ENCODE measurements at places on chromosomes 7 and 10.

DNA sequence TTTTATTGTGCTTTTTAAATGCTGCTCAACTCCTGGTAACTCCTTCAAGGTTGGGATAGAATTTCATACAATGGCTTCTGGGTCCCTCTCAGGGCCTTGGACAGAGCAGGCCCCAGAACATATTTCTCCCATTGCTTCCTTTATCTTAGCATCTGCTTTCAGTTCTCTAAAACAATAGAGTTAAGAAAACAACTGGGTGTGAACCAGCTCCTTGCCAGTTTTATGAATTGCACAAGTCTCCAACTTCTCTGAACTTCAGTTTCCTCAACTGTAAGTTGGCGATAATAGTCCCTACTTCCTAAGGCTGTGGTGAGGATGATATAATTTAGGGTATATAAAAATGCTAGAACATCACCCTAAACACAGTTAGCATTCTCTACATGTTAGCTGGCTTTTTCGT is 77.0 kb upstream of the INHBA start:
- no peak for DNase-seq

GRCh38 chr7:34761627-34762026 is 103.6 kb downstream of the NPSR1 start:
- DNase-seq = no peak

DNA sequence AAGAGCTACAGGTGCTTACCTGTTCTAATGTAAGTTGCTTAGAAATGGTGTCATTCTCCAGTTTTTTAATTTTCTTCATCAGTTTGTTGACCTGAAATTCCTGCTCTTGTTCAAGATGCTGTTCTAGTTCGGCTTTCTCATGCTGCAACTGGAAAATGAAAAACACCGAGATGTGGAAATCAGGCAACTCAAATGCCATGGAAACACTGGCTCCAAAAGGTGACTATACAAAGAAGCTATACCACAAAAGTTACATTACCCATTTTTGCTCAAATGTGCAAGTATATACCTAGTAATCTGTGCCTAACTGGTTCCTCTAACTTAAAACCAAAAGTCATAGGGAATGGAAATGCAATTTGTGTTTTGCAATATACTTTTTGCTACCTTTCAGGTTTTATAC is 73.8 kb downstream of the CCDC6 start:
- DNase-seq = no peak

- no peak for DNase-seq
Observed at GRCh38 chr7:7251742-7252141, 69.4 kb downstream of the C1GALT1 start.

DNA sequence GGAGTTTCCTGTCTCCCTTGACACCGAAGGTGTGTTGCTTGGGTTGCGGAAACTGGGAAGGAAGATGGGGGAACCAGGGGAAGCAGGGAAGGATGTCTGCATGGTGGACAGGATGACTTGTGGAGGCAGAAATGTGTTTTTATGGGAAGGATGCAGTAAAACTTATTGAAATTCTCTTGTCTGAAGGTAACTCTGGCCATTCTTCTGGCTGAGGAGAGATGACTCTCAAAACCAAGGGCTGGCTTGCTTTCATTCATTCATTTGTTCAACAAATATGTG is 1.5 kb downstream of the UBTD1 start:
- no peak for DNase-seq

DNA sequence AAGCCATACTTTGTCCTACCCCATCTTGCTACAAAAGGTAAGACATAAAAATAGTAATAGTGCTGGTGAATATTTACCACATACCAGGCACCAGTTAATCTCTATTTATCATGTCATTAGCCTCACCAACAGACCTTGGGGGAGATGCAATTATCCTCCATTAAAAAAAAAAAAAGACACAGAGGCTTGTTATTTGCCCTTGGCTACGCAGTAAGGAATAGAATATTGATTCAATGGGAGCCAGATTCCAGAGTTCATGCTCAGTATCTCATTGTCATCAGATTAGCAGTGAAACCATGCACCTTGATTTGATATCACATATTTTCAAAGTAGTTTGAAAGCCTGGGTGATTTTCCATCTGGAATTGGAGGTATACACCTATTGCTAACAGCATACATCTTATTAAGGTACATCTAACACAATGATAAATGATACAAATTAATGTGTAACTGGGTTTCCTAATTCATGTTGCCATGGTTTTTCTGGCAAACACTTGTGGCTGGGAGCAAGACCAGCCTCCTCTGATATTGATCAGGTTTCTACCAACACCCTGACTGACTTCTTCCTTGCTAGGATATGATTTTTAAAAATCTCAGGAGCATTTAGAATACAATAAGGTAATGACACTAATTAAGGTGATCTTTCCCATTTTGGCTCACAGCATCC is 67.1 kb upstream of the PRR15 start:
- DNase-seq = no peak

DNA sequence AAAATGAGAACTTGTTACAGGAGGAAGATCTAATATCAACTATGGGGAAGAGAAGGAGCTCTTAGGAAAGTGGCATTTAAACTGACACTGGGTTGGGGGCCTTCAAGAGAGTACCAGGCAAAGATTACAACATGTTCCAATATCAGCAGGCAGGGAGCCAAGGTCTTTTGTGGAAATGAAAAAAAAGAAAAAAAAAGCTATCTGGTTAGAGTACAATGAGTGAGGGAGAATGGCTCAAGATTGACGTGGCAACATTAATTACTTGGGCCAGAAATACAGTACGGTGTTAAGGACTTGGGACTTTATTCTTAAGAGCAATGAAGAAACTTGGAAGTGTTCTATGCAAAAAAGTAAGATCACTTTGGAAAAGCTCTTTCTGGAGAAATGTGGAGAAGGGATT is 132.3 kb upstream of the CDK1 start:
- no peak for DNase-seq
